ENCODE measurements at places on chromosomes 7 and 10.

- DNase-seq: no peak
Observed at GRCh38 chr10:21860718-21861117, 142.8 kb downstream of the DNAJC1 start.

DNA sequence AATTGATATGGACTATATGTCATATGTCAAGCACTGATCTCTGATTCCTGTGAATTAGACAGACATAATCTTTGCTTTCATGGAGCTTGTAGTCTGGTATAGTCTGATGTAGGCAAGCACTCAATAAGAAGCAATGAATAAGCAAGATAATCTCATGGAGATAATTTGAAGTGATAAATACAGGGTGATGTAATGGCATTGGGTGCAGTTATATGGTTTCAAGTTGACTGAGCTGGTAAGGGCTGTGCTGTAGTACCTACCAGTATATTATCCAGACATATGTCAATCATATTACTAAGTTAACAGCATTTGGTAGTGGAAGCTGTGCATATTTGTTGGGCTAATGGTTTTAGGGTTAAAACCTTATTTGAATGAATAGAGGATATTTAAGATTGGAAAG lies 117.5 kb upstream of the PRPS1L1 start:
- no peak for DNase-seq

DNA sequence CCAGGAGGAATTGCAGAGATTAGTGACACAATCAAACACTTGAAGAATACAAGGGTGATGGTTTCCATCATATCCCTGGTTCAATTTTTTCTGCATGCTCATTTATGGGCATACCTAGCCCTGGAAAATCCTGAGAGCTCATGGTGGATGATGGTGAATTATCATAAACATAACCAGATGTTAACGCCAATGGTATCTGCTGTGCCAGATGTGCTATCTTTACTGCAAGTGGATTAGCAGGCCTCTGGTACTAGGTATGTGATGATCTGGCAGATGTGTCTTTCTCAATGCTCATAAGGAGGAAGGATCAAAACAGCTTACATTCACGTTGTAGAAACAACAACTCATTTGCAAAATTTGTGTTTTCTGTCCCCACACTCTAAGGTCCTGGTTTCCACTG lies 150.5 kb downstream of the FZD1 start:
- no peak for DNase-seq

DNA sequence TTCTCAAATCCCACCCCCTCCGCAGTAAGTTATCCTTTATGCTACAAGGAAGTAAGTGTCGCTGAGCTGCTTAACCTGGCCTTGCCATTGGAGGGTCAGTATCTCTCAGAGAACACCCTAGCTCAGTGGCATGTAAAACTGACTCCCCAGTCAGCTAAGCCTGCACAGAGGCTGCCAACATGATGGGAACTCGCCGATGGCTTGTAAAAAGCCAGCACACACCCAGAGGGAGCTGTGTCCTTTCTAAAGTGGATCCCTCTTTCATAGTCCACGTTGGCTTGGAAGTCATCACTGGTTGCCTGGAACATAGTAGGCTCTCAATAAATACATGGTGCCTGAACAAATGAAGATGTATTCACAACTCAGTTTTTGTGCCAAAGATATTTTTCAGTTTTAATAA lies 249.1 kb upstream of the YAE1 start:
- no peak for DNase-seq

GRCh38 chr7:158247758-158248487 lies 339.7 kb downstream of the PTPRN2 start:
- DNase-seq: peak; percentile 2

- DNase-seq: no peak
Observed at GRCh38 chr7:28621369-28621841, 209.1 kb downstream of the CREB5 start.

DNA sequence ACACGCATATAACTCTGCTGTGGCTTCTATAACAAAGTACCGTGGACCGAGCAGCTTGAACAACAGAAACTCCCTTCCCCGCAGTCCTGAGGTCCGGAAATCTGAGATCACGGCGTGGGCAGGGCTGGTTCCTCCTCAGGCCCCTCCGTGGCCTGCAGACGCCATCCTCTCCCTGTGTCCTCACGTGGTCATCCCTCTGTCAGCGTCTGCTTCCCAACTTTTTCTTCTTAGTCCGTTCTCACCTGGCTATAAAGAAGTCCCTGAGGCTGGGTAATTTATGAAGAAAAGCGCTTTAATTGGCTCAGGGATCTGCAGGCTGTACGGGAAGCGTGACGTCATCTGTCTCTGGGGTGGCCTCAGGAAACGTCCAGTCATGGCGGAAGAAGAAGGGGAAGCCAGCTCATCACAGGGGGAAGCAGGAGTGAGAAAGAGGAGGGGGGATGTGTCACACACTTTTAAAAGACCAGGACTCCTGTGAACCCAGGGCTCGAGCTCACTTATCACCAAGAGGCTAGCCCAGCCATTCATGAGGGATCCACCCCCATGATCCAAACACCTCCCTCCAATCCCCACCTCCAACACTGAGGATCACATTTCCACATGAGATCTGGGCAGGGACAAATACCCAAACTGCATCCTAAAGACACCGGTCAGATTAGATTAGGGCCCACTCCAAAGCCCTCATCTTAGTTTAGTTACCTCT lies 91.2 kb upstream of the INSIG1 start:
- DNase-seq: no peak

DNA sequence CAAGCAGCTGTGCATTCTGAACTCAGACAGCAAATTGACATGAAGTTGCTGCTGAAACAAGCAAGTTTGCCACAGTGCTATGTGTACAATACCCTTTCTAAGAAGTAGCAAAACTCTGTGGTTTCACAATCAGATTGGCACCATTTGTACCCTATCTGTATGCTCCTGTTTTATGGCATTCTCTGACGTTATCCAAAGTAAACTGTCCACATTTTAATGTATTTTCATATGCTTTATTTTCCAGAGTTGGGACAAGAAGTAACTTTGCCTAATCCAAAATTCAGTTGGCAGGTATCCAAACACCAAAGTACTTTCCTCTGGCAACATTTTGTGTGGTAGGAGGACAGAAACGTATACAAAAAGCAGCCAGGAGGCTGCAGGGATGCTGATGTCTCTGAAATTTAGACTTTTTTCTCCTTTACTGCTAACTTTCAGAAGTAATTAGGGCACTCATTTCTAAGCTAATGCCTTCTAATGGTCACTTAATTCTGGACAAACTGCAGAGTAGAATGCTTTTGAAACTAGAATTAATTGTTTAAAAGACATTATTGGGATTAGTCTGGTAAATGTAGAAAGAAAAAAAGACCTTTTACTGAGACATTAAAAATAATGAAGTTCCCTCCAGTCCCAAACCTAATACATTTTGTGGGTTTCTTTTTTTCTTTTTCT lies 414.7 kb upstream of the NRP1 start:
- DNase-seq: no peak

GRCh38 chr10:110868981-110869380 lies 2.7 kb upstream of the PDCD4 start:
- no peak for DNase-seq

- DNase-seq: no peak
Observed at GRCh38 chr7:95001815-95002561, 94.6 kb downstream of the PPP1R9A start.

- DNase-seq: no peak
Observed at GRCh38 chr10:61438141-61438988, 14.8 kb downstream of the TMEM26 start.

- no peak for DNase-seq
Observed at GRCh38 chr7:37728747-37729146, 45.2 kb downstream of the GPR141 start.

DNA sequence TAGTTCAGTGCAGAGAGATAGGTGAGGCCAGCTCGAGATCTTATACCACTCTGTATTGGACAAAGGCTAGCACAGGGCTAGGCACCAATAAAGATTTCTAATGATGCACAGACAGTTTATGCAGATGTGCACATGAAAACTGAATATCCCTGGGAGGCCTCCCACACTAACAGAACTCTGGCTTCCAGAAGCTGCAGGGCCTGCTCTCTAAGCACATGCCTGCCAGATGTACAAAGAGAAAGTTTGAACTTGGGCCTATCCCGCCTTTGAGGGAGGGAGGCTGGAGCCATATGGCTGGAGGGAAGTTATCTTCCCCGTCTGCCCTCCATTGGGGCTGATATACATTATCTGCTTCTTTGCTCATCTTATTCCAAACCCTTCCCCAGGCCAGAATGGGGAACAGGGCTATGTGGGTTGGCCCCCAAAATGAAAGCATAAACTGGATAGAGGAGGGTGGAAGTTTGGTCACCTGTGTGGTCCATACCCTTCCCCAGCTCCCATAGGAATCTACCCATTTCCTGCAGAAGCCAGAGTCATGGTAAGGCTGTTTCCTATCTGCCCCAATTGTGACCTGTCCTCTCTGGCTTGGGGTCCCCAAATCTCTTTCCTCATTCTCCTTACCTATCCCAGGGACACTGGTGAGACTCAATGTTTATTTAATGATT lies 3.8 kb downstream of the KAZALD1 start:
- DNase-seq: no peak

GRCh38 chr10:18501198-18501597 lies 150.2 kb downstream of the NSUN6 start:
- no peak for DNase-seq

DNA sequence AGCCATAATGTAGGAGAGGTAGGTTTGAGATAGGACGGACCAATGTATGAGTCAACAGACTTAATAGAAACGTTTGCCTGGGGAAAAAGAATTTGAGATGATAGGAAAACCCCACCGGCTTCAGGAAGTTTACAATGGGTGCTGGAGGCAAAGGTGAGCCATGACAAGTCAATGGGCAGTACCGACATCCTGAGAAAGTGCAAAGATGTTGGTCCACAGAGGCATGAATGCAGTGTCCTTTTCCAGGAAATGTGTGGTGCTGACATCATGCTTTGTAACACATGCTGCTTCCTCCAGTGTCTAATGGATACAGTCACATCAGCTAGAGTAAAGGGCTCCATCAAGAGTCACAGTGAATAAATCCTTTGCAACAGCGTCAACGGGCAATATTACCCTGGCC lies 533.6 kb downstream of the INHBA start:
- no peak for DNase-seq

GRCh38 chr7:133196856-133197612 lies 55.8 kb upstream of the EXOC4 start:
- DNase-seq: no peak

DNA sequence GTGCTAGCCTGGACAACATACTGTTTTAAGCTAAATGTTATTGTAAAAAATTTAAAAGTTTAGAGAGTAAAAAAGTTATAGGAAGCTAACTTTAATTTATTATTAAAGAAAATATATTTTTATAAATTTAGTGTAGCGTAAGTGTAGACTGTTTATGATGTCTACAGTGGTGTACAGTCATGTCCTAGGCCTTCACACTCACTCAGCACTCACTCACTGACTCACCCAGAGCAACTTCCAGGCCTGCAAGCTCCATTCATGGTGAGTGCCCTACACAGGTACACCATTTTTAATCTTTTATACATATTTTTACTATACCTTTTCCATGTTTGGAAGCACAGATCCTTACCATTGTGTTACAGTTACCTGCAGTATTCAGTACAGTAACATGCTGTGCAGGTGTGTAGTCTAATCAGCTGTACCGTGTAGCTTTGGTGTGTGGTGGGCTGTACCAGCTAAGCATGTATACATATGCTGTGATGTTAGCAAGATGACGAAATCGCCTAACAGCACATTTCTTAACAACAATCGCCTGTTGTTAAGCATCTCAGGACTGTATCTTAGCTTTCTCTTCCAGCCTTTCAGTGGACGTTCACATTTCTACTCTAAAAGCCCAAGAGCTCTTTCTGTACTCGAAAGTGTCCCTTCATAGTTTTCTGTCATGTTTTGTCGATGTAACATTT lies 12.5 kb downstream of the RNF32 start:
- no peak for DNase-seq

All from progenitor cell of endocrine pancreas (in vitro differentiated cells).